Natural killer cell treated with Interleukin-12 subunit alpha and Interleukin-12 subunit beta and Interleukin-15 and Interleukin-18, amount 100 ng/mL, for 72 hours (primary cell): ENCODE measurements at places on chromosomes 4 and X.
A peak's percentile ranks its signal among the peaks of the same experiment; 100 is the strongest.

GRCh38 chr4:42489095-42489494 is 91.8 kb downstream of the SHISA3 start:
- no peak for DNase-seq

- DNase-seq: no peak
Observed at GRCh38 chr4:13535118-13535517, 9.2 kb downstream of the NKX3-2 start.

- DNase-seq: no peak
Observed at GRCh38 chrX:154484255-154485149, 1.9 kb downstream of the UBL4A start.

DNA sequence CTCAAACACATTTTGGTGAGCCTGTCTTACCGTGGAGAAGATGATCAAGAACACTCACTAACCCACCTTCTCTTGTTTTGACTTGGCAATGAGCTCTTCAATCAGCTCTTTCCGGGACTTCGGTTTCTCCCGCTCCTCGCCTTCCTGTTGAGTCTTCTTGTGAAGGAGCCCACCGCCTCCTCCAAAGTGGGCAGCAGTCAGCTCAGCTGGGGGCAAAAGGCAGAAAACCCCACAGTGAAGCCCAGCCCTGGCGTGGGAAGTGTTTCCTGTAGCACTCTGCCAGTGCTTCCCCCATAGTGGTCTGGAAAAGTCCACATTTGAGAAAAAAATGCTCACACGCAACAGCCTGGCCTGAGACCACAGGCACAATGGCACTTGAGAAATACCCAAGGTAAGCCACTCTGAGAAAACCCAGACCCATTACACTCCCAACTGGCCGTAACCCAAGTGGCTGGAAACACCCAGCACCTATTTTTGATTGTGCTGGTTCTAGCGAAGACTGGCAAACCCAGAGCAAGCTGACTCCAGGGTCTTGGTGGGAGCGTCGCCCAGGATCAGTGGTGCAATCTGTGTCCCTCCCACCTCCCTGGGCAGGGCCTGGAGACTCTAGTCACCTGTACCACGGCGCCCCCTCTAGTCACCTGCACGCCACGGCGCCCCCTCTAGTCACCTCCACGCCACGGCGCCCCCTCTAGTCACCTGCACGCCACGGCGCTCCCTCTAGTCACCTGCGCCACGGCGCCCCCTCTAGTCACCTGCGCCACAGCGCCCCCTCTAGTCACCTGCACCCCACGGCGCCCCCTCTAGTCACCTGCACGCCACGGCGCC is 8.6 kb downstream of the NOP14 start:
- DNase-seq: peak; percentile 86

DNA sequence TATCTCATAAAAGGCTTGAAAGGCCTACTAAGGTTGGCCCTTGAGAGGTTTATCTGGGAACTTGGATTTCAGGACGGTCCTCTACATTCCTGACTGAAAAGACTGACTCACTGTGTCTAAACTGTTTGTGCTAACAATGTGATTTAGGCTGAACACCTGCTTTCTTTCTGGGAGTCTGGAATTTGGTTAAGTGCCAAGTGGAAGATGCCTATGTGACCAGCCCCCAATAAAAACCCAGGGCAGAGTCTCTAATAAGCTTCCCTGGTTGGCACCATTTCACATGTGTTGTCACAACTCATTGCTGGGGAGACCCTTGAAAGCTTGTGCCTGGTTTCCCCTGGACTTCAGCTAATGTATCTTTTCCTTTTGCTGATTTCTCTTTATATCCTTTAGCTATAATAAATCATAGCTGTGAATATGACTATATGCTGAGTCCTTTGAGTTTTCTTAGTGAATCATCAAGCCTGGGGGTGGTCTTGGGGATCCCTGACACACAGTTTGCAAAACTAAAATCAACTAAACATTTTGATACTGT is 55.1 kb downstream of the GPR82 start:
- no peak for DNase-seq
